ENCODE measurements at places on chromosomes 6 and 20. TPM values are rescaled to one million over a fixed set of nuclear protein-coding genes. Genes with fewer than 3 reads are reported as not detected.

GRCh38 chr6:30926644-30927043 is 5.3 kb downstream of the SFTA2 start:
- H3K27ac ChIP-seq, result peak overlapping the region; percentile 79
- H3K4me1 ChIP-seq, result no peaks in the 10 kb centered on the region
- H3K27me3 ChIP-seq, result no peaks in the 10 kb centered on the region
- DNase-seq, result no peak
- H3K36me3 ChIP-seq, result peaks cover 16% of the 10 kb centered on the region

Gene TNFRSF6B
- total RNA-seq, result 2.5 TPM

Gene PTCRA
- total RNA-seq, result not detected

Gene OPN5
- total RNA-seq, result not detected

Gene LSM2
- 70.8 TPM for total RNA-seq

DNA sequence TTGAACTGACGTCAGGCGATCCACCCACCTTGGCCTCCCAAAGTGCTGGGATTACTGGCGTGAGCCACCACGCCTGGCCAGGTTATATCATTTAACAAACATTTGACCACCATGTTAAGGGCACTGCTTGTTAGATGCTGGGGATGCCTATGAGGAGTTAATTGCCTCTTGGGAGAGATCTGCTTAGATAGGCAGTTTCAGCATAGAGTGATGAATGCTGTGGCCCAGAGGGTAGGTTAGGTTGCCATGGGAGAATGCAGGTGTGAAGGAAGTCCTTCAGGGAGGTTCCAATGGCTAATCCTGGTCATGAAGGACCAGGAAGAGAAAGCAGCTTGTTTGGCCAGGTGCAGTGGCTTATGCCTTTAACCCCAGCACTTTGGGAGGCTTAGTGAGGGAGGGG is 17.0 kb downstream of the PHF20 start:
- peaks cover 36% of the 10 kb centered on the region for H3K36me3 ChIP-seq
- H3K27ac ChIP-seq, result no peak overlapping the region
- H3K4me3 ChIP-seq, result no peak overlapping the region
- DNase-seq, result no peak
- H3K4me1 ChIP-seq, result peaks cover 15% of the 10 kb centered on the region
- H3K27me3 ChIP-seq, result no peaks in the 10 kb centered on the region

Gene HLA-DOB
- 0.34 TPM for total RNA-seq

GRCh38 chr20:17445543-17445942 is 85.6 kb downstream of the BFSP1 start:
- peaks cover 45% of the 10 kb centered on the region for H3K27me3 ChIP-seq
- no peaks in the 10 kb centered on the region for H3K4me1 ChIP-seq
- no peaks in the 10 kb centered on the region for H3K36me3 ChIP-seq
- H3K4me3 ChIP-seq, result no peak overlapping the region

DNA sequence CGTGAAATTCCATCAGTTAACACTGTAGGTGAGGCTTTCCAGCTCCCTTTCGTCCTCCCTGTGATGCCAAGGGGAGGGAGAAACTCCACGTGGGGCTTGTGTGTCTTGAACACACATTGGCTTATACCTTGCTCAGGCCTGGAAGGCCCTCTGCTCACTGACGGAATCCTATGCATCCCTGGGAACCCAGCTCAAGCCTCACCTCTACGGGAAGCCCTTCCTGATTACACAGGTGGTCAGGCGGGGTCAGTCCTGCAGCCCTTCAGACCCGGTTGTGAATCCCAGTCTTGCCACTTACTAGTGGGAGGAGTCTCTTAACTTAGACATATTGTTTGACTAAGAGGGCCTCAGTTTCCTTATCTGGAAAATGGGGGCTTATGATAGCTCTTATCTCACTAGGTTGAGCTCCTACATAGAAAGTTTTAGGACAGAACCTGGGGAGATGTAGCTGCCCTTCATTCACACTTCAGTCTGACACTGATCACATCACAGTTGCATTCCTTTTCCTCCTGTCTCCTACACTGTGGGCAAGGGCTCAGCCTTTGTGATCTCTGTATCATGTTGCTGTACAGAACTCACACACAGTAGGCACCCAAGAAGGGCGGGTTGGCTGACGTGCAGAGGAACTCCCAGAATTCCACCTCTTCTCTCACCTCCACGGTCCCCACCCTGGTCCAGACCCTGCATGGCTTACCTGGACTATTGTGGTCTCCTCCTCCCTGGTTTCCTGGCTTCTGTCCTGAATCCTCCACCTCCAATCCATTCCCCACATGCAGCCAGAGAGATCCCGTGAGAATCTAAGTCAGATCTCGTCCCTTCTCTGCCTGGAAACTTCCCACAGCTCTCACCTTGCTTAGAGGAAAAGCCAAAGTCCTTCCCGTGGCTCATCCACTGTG is 129.6 kb downstream of the CEBPB start:
- H3K27ac ChIP-seq, result peak overlapping the region; percentile 87
- no peaks in the 10 kb centered on the region for H3K27me3 ChIP-seq
- no peak for DNase-seq
- peak overlapping the region; percentile 59 for H3K4me3 ChIP-seq

GRCh38 chr6:149028767-149029405 is 282.1 kb downstream of the UST start:
- no peaks in the 10 kb centered on the region for H3K4me1 ChIP-seq
- H3K27me3 ChIP-seq, result no peaks in the 10 kb centered on the region
- H3K27ac ChIP-seq, result no peak overlapping the region
- no peaks in the 10 kb centered on the region for H3K36me3 ChIP-seq
- H3K4me3 ChIP-seq, result no peak overlapping the region
- DNase-seq, result no peak

Gene GSTA3
- not detected for total RNA-seq

Data from esophagus squamous epithelium (tissue), 5 donors.